Stimulated activated CD8-positive, alpha-beta memory T cell treated with anti-CD3 and anti-CD28 coated beads, Interleukin-12 subunit alpha, Interleukin-12 subunit beta, amount 100 ng/mL, for 4 hours (primary cell): ENCODE measurements at places on chromosomes 1 and 21.

DNA sequence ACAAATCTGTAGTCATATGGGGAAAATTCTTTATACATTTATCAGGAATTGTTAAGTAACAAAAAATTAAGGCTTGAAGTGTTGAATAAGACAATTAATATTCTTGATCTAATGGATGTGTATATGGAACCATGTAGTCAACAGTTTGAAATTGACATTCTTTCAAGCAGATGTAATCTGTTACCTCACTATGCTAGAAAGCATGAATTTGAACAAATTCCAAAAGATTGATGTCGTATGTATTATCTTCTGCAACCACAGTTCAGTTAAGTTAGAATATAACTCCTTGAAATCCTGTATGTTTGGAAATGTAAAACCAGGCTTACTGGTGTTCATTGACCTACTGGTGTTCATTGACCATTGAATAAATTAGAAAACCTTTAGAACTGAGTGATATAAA lies 16.1 kb downstream of the CCDC18 start:
- no peak for DNase-seq

DNA sequence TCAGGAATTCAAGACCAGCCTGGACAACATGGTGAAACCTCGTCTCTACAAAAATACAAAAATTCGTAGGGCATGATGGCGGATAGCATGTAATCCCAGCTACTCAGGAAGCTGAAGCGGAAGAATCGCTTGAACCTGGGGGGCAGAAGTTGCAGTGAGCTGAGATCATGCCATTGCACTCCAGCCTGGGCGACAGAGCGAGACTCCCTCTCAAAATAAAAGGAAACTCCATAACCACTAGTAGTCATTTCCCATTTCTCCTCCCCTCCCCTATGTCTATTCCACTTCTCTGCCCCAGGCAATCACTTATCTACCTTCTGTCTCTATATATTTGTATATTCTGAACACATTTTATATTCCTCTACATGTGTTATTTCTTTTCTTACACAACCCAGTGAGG lies 4.0 kb upstream of the CEP350 start:
- DNase-seq = no peak

- no peak for DNase-seq
These were observed 103.0 kb downstream of the ZSCAN20 start for GRCh38 chr1:33575324-33575879.

DNA sequence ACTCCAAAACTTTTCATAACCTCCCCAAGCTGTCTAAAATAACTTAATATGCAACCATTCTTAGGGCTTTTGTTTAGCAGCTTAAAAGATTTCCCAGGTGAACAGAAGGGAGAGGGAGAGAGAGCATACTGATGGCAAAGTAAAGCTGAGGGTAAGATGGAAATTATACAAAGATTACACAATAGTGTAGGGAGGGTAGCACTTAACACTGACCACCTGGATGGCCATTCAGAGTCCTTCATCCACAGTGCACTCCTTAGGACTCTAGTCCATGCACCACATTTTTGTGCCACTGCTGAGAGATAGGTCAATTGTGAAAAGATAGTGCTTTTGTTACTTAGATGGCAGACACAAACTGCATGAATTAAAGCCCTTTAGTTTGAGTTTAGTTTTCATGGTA lies 574.6 kb downstream of the LMO4 start:
- no peak for DNase-seq

DNA sequence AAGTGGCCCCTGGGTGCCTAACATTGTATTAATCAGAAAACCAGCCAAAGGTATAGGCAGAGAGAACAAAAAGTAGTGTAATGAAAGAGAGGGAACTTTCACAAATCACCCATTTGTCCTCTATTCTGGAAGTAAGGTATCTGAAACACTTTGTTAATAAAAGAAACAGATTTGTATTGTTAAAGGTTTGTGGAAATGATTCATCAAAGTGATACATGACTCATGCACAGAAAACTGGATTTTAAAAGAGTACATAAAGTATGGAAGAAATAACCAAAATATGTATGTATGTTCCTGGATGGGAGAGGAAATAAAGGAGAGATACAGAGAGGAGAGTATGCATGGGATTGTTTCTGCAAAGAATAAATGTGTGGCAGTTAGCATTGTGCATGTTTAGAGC lies 126.8 kb downstream of the RGS21 start:
- no peak for DNase-seq

DNA sequence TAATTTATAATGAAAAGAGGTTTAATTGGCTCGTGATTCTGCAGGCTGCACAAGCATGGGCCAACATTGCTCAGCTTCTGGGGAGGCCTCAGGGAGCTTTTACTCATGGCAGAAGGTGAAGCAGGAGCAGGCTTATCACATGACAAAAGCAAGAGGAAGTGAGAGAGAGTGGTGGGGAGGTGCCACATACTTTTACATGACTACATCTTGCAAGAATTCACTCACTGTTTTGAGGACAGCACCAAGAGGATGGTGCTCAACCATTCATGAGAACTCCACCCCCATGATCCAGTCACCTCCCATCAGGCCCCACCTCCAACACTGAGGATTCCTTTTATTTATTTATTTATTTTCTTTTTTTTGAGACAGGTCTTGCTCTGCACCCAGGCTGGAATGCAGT lies 5.5 kb upstream of the PLEKHM2 start:
- no peak for DNase-seq

- DNase-seq = no peak
These were observed 21.0 kb downstream of the CFAP74 start for GRCh38 chr1:1982379-1983232.

GRCh38 chr1:36475341-36475740 lies 7.4 kb downstream of the CSF3R start:
- no peak for DNase-seq

DNA sequence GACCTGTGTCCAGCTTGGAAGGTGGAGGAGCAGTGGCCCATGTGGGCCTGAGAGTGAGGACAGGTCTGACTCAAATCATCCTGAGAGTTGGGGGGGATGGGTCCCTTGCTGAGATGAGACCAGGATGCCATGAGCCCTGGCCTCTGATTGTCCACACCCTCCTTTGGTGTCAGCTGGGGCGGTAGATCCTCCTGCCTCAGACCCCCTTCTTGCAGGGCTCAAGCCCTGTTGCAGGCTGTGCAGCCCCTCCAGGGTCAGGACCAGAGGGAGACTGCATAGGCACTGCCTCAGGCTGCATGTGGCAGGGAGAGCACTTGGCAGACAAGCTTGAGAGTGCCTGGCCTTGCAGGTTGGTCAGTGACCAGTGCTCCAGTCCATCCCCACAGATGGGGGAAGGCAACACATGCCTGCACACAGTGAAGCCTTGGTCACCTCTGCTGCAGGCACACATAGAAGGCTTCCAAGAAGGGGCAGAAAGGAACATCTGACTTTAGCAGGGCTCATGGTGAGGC lies 82.2 kb upstream of the ACTRT2 start:
- DNase-seq = no peak

DNA sequence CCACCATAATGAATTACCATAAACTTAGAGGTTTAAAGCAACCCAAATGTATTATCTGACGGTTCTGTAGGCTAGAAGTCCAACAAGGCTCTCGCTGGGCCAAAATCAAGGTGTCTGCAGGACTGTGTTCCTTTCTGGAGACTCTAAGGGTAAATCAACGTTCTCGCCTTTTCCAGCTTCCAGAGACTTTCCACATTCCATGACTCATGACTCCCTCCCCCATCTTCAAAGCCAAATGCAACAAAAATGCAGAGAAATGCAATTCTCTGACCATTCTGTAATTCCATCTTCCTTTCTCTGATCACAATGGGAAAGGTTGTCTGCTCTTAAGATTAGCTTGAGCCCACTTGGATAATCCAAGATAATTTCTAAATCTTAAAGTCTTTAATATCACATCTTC lies 287.1 kb downstream of the LTN1 start:
- DNase-seq = no peak

GRCh38 chr1:83593073-83593472 lies 405.9 kb downstream of the TTLL7 start:
- DNase-seq = no peak

DNA sequence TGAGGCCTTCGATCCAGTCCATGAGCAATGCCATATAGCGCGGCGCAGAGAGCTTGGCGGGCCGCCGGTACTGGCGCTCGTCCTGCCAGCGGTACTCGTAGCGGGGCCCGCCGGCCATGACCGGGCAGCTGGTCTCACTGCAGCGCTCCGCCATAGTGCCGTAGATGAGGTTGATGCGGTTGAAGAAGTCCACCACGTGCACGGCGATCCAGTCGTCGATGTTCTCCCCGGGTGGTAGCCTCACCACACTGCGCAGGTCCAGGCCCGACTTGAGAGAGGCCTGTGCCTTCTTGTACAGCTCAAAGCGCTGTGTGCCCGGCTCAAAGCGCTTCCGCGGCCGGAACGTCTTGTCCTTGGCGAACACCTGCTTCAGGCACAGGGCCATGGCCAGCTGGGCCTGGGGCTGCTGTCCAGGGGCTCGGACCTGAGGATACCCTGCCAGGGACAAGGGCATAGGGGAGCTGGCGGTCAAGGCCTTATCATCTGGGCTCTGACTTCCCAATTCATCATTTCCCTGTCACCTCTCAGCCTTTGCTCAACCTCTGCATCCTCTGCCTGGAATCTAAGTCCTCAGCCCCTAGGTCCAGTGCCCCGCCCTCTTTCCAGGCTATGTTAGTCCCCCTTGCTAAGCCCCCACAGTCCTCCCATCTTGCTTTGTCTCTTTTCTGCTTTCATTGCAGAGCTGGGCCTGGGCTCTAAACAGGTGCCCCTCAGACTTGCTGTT lies 3.5 kb downstream of the MOB3C start:
- no peak for DNase-seq

DNA sequence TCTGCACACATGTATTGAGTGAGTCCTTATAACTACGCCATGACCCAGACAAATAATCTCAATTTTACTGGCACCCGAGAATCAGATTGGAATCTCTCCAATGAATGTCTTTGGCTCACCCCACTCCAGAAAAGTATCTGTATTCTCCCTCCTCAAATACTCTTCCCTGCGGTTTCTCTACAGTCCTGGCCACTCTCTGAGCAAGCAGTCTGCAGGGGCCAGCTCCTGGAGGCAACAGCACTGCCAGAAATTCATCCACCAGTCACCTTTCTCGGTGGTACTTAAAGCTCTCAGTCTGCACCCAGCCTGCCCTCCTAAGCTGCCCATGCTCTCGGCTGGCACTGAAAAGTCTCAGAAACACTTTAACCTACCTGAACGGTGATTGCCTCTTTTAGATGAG lies 16.1 kb upstream of the LYST start:
- DNase-seq = no peak

DNA sequence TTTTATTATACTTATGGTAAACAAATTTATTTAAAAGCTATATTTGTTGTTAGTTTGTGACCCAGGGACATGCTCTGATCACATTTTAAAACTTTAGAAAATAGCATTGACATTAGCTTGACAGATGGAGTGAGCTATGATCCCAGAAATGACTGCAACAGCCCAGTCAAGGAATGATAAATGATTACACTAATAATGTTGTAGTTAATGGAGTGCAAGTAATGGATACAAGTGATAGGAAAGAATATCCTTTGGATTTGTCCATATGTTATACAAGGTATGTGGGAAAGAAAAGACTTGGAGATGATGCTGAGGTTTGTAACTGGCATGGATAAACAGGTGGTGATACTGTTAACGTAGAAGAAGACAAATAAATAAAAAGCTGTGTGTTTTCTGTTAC lies 1908.7 kb downstream of the MRPL39 start:
- no peak for DNase-seq

GRCh38 chr1:219324629-219325367 lies 151.1 kb downstream of the LYPLAL1 start:
- no peak for DNase-seq

DNA sequence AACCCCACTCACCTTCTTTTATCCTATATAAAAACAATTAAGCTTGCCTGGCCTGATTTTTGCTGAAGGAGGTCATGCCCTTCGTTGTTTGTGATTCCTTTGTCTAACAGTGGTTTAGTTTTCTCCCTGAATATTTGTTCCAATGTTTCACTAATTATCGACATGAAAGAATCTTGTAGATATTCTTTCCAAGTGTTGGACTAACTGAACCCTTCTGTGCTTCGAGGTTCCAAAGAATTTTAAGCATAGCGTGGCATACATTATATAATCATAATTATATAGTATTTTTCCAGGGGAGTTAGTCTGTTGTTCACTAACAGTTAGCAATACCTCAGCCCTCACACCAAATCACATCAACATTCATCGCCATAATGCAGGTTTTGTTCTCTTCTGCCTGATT lies 418.9 kb upstream of the ADGRL2 start:
- no peak for DNase-seq

DNA sequence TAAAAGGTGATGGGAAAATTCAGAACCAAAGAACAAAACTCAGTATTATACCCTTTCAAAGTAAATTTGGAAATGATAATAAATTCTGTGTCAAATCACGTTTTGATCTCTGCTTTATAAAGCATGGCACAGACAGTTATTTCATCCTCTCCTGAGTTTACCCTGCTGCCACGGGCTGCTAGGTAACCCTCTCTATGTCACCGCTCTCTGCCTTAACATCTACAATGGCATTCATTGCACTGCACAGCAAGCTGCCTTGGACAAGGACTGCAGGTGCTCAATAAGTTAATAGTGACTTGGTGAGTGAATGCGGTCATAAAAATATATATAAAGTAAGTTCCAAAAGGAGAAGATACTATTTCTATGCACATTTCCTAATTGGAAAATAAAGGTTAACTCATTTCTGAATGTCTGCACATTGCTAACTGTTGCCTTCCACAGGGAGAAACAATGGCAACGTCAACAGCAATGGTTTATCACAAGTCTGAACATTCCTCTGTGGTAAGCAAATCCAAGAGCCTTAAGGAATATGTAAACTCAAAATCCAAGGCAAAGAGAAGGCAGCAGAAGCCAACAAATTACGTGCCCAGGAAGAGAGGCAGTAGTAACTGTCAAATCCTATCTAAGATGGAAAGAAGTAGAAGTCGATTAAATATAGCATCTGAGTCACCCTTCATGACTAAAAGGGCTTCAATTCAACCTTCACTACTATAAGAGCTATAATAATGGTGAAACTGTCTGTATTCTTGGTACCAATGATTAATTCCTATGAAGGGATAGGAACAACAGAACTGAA lies 19.4 kb downstream of the FYB2 start:
- no peak for DNase-seq

DNA sequence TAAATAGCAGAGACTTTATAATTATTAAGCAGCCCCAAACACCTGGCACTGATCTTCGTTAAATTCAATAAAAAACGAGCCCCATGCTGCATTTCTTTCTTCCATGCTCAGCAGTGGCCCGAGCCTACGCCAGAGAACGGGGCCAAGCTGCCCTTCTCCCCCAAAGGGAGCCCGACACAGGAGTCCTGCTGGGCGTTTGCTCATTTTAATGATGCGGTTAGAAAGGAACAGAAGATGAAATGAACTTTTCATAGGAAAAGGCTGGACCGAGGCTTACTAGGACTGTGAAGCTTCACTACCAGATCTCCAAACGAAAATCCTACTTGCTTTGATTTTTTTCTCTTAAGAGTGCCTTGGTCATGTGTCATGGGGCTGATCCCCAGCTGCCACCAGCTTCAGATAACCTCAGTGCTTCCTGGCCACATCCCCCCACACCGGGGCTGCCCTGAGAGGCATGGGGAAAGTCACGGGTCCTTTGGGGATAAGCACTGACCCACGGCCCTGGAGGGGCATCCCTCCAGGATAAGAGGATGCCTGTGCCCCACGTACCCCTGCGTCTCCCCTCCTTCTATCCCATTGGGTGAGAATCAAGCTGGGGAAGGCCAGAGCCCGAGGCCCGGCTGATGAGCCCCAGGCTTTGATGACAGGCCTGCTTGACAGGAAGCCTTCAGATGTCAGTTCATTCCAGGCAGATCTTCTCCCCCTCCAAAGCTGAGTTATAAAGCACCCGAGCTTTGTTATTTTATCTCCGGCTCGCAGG lies 34.2 kb downstream of the PGBD5 start:
- DNase-seq = no peak
